GM13977 (cell line): ENCODE measurements at places on chromosomes 1 and 21.

GRCh38 chr1:66124670-66125069, 332.0 kb downstream of the PDE4B start:
- DNase-seq, result no peak

DNA sequence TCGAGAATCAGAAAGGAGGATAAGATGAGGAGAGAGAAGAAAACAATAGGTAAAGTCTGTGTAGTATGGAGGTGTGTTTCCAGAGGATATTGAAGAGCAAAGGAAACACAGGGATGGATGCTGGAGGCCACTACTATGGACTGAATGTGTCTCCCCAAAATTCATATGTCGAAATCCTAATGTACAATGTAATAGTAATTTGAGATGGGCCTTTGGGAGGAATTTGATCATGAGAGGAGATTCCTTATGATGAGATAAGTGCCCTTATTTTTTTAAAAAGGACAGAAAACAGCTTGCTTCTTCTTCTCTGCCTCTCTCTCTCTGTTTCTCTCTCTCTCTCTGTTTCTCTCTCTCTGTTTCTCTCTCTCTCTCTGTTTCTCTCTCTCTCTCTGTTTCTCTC, 602.2 kb upstream of the ADAMTS5 start:
- no peak for DNase-seq

DNA sequence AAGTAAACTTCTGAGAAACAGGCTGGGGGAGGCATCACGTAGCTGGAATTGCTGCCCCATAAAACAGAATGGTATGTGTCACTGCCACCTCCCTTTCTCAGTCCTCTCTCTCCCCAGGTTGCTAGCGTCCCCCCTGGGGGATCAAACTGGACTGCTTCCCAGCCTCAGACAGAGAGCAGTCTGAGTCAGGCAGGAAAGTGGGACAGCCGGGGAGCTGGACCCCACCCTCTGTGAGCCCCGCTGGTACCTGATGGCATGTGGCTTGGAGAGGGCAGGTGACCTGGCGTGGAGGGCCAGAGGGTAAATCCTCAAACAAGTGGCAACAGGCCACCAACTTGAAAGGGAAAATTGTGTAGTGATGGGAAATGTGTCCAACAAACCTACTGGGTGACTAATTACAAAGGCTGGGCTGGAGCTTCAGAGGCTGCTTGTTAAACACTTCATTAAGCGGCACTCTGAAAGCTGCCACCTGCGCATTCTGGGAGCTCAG, 1.0 kb upstream of the SFN start:
- DNase-seq, result no peak

DNA sequence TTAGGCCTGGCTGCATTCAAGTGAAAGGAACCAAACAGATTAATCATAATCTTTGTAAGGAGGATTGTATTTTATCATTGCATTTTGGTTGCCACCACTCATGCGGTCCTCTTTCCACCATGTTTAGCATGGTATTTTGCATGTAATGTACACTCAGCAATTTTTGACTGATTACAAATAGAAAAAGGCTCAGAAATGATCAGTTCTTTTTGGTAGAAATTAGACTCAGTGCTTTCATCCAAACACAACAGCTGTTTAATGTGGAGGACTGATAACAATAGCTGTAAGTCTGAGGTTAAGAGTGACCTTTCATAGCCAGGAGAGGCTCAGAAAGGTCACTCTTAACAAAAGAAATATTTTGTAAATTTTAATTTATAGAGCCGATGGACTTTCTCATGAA, 25.3 kb upstream of the DPH5 start:
- DNase-seq, result no peak

DNA sequence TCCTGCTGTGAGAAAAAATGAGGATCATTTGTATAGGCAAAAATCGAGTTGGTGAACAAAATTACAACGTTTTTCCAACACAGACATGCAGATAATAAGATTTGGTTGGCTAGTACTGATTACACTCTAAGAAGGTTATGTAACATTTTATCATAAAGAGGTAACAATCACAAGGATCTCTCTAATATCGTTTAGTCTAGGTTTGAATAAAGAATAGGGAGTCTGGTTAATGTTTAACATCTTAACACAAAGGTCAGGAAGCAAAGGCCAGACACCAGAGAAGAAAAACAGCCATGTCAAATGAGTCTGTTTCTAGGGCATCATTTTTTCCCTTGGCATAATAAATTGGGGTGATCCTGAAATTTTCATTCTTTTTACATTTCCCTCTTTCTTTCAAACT, 207.4 kb upstream of the CHRM3 start:
- no peak for DNase-seq

- DNase-seq, result no peak
Measured at GRCh38 chr1:156868341-156868740, 7.7 kb downstream of the NTRK1 start.

DNA sequence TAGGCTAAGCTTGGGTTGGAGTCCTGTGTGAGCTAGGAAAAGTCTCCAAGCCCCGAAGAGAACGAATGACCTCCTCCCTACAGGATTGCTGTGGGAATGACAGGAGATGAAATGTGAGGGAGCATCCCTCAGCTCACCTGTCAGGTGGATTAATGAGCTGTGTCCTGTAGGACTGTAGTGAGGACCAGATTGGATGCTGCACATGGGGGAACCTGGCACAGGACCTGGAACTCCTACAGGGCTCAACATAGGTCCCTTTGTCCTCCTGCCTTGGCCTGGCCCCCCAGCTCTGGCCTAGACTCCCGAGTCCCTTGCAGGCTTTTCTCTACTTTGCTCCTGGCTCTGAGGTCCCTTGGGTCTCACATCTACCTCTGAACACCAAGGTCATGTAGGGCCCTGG, 155.7 kb downstream of the PTPRU start:
- no peak for DNase-seq

DNA sequence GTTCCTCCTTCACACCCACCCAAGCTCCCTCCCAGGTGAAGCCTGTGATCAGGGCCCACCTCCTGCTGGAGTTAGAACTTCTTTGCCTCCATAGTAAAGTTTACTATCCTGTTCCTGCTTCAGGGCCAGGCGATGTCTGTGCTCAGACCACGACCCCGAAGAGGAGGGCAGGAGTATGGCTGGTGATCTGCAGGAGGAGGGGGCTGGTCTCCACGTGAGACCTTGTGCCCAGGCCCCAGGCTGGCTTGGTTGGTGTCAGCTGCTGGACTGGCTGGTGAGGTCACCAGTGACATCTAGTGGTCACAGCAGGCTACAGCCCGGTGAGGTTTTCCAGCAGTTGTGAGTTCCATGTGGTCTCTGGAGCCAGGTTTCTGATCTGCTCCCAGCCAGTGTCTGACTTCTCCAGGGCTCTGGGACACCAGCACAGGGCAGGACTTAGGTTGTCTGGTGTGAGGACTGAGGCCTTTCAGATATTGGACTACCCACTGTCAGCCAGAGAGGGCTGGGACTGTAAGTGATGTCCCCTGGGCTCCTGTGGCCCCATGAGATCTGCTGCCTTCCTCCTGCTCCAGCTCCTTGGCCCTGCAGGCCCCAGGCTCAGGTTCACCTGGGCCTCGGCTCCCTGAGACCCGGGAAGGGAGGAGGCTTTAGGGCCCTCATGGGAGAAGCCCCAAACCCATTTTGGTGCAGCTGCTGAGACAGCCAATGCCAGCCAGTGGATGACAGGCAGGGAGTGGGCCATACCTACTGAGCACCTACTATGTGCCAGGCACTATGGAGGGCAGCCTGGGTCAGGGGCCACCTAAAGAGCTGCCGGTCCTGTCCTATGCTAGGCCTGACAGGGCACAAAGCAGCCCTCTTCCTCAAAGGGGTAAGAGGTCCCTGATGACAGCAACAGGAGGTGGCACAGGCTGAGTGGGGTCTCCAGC, 6.0 kb upstream of the UBL4B start:
- peak; percentile 83 for DNase-seq

GRCh38 chr1:50968821-50969610, 1.0 kb upstream of the CDKN2C start:
- DNase-seq, result peak; percentile 67

DNA sequence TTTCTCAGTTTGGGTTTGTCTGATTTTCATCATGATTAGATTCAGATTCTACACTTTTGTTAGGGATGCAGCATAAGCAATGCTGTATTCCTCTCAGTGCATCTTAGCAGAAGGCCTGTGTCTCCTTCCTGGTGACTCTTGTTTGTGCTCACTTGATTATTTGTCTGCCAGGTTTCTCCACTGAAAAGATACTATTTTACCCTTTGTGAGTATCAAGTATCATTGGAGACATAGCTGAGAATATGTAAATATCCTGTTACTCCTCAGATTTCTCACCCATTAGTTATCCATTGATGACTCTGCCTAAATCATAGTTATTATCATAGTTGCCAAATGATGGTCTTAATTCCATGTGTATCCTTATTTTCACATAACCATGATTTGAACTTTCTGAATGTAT, 148.5 kb downstream of the POU2F1 start:
- no peak for DNase-seq

GRCh38 chr1:8740034-8740449, 77.4 kb downstream of the RERE start:
- DNase-seq, result no peak

DNA sequence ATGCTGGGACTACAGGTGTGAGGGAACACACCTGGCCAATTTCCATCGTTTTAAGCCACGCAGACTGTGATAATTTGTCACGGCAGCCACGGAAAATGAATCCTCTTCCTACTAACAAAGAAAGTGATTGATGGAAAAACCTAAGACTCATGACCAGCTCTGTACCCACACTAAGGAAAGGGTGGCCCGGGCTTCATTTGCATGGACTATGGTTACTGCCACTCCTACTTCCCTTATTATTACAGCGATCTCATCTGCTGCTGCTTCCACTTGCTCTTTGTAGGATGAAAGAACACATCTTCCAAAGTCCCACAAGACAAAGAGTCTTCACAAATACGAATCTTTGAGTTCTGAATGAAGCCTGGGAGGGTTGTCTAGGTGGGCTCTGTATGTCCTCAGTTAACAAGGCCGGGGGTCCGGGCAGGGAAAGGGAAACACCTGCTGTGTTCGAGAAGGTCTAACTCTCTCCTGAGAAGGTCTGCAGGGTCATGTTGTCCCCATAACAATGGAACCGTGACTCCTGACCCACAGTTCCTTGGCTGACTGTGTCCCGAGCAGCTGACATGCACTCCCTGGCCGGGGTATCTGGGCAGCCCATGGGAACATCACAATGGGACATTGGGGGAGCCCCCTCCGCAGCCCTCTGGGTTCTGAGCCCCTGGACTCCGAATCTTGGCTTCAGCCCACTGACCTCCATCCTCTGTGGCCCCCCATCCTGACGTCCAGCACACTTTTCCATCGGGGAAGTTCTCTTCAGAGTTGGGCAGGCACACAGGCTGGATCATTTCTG, 13.3 kb upstream of the TFF1 start:
- no peak for DNase-seq

GRCh38 chr1:71916894-71917293, 365.4 kb downstream of the NEGR1 start:
- no peak for DNase-seq

DNA sequence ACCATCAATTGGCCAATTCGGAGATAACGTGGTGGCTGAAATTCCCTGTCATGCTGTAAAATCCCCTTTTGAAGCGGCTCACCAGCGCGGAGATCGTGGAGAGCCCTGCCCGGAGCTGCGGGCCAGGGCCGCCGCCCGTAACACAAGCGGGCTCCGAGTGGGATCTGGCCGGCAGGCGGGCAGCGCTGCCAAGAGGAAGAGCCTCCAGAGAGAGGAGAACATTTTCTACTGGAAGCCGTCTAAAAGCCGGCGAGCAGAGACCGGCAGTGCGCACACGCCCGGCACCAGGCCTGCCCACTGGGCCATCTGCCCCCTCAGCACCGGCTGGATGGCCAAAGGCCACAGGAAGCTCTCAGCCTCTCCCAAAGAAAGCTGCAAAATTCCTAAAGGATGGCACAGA, 15.5 kb downstream of the SSBP3 start:
- no peak for DNase-seq
